ENCODE measurements at places on chromosomes 2 and 18.

- DNase-seq: no peak
Observed at GRCh38 chr2:150449856-150450255, 37.6 kb downstream of the RND3 start.

DNA sequence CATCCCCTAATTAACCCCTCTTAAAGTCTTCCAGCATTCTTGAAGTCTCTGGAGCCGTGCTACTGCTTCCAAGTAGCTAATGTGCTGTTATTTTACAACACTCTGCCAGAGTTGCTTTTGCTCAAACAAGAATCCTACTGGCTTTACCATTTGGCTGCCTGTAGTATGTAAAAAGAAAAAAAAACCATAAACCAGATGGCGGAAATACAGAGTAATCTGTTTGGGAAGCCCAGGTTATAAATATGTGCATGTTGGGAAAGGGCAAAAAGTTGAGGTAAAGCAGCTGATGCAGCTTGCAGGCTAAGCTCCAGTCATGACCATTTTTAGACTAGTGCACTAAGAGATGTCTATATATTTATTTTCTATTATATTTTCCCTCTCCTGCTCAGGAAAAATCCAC is 313.2 kb upstream of the ETAA1 start:
- DNase-seq: peak; percentile 62

GRCh38 chr18:2494921-2495320 is 76.4 kb downstream of the METTL4 start:
- DNase-seq: no peak

DNA sequence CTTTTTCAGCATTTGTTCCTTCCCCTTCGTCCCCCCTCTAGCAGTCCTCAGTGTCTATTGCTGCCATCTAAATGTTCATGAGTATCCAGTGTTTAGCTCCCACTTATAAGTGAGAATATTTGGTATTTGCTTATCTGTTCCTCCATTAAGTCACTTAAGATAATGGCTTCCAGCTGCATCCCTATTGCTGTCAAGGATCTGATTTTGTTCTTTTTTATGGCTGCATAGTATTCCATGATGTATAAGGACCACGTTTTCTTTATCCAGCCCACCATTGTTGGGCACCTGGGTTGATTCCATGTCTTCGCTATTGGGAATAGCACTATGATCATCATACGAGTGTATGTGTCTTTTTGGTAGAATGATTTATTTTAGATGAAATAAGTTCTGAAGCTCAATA is 166.9 kb upstream of the NCK2 start:
- no peak for DNase-seq

DNA sequence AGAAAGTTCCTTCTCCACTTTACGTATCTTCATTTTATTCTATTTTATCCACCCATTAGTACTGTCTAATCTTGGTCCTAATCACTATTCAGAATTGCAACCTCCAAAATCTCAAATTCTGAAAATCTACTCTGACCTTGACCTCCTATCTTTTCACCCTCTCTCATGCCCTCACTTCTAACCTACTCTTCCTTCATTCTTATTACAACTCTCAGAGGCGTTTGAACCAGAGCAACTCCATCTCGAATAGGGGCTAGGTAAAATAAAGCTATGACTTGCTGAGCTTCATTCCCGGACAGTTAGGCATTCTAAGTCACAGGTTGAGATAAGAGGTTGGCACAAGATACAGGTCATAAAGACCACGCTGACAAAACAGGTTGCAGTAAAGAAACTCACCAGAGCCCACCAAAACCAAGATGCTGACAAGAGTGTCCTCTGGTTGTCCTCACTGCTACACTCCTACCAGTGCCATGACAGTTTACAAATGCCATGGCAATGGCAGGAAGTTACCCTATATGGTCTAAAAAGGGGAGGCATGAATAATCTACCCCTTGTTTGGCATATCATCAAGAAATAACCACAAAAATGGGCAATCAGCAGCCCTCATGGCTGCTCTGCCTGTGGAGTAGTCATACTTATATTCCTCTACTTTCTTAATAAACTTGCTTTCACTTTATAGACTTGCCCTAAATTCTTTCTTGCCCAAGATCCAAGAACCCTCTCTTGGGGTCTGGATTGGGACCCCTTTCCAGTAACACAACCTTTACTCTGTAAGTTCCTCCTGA is 11.4 kb downstream of the CCDC88A start:
- DNase-seq: no peak

GRCh38 chr18:48806551-48807261 is 144.1 kb downstream of the SMAD7 start:
- DNase-seq: no peak

- DNase-seq: no peak
Observed at GRCh38 chr2:239640676-239641578, 240.1 kb upstream of the HDAC4 start.

- DNase-seq: no peak
Observed at GRCh38 chr2:125169022-125169763, 1144.1 kb downstream of the CNTNAP5 start.

DNA sequence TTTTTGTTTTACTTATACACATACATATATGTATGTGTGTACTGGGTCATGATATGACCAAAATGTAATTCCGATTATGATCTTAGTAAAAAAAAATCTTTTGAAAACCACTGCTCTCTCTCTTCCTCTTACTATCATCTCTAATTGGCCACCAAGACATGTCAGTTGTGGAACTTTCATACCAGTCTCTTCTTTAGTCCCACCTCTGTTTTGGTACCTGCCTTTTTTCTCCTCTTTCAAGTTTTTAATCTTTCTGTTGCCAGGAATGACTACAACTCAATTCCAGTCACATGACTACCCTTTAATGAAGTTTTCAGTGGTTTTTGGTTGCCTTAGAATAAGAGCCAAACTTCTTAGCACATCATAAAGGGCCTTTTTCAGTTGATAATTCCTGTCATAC is 17.1 kb downstream of the RBM44 start:
- no peak for DNase-seq

DNA sequence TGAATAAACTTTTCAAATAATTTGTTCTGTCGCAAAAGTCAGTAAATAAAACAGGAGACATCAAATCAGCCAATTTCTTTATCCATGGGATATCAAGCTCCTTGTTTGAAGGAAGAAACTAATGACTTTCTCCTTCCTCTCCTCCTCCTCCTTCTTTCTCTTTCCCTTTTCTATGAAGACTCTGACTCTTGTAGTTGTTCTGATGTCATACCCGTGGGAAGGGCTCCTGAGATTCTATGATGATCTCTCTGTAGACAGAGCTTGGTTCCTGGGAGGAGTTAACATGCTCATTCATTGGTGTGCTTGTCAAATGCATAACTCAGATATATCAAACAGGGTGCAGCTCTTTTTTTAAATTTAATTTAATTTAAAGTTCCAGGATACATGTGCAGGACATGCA is 118.7 kb upstream of the KCTD1 start:
- DNase-seq: no peak

- no peak for DNase-seq
Observed at GRCh38 chr18:9947248-9947647, 33.4 kb downstream of the VAPA start.

GRCh38 chr2:11762799-11763461 is 16.5 kb downstream of the LPIN1 start:
- no peak for DNase-seq

DNA sequence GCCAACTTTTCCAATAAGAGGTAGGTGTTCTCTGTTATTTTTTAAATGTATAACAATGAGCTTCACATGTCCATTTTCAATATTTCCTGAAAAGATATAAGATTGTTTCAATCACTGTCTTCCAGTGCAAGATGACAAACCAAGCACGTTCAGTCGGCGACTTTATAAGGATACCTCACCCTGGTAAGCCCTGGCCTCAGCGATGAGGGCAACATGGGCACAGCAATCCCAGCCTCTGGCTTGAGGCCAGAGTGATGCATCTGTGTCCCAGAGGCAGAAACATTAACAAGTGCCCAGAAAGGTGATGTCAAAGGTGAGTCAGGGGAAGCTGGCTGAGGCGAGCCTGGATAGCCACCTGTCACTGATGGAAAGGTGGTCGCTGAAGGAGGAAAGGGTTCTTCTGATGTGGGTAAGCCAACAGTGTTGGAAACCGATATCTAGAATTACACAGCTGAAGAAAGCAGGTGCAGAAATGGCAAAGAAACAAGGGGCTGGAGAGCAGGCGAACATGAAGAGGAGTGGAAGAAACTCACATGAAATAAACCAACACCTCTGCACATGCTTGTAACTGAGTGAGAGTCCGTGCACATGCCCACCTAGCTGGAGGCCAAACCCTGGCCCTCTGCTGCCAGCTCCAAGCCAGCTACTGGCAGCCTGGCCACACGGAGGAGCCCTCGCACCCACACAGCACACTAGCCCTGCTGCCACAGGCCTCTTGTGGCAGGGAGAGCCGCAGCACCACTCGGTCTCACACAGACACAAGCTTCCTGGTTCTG is 65.5 kb downstream of the FBXO15 start:
- DNase-seq: peak; percentile 23

GRCh38 chr2:176081837-176082524 is 1.8 kb downstream of the EVX2 start:
- DNase-seq: no peak

DNA sequence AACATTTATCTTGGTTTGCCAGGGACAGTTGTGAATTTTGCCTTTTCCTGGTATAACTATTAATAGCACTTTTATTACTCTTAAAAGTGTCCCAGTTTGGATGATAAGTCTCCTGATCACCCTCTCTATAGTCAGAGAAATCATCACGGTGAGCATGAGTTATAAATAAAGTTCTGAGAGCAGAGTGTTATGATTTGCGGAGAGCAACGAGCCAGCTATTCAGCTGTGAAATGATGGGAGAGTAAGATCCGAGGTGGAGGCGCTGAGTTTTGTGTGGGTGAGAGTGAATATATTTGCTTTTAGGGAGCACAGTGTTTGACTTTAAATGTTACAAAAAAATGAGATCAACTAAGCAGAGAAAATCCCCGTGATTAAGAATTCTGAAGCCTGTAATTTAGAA is 179.6 kb downstream of the DSC3 start:
- no peak for DNase-seq

DNA sequence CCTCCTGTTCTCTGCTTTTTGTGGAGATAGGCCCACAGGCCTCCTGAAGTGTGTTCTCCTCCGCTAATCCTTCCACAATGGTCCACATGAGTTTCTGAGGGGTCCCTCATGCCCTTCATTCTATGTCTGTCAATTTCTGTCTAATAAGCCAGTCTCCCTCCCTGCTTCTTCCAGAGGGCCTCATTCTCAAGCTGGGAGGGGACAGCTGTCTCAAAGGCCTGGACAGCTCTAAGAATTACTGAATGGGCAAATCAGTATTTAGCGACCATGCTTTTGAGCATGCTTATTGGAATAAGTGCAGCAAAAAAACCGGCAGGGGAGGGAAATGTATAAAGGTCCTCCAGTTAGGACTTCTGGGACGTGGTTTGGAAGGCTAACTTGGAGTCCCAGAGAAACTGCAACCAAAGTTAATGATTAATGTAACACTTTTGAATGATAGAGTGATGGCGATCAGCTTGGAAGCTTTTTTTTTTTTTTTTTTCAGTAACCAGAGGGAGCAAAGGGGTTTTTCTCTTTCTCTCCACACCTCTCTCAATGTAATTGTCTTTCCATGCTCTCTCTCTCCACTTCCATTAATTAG is 890.7 kb upstream of the POU3F3 start:
- no peak for DNase-seq

DNA sequence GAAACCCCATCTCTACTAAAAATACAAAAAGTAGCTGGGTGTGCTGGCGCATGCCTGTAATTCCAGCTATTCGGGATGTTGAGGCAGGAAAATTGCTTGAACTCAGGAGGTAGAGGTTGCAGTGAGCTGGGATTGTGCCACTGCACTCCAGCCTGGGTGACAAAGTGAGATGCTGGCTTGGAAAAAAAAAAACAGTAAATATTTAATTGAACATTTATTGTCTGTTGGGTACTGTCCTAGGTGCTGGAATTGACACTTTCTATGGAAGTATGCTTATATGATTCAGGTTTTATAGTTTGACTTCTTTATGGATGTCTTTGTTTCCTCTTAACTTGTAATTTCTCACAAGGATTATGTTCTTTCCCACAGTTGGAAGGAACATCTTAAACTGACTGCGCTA is 633.1 kb upstream of the SETBP1 start:
- no peak for DNase-seq

GRCh38 chr2:159093497-159093896 is 125.1 kb downstream of the TANC1 start:
- DNase-seq: no peak

DNA sequence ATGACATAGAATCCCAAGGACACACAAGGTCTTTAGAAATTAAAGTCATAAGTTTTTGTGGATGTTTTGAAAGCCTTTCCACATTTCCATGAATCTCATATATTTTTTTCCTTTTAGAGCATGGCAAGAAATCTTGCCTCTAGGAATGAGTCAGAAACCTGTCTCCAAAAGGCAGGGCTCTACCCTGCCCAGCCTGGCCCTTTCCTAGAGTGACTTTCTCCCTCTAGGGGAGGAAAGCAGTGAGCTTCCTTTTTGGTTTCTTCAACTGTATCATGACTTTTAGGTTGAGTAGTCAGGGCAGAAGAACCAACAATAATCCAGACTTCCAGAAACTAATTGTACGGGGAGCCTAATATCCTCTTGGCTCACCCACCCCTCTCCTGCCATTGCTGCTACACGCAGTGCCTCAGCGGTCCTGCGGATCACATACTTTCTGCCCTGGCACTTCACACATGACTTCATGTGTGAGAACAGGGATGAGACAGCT is 300.3 kb downstream of the AGPS start:
- no peak for DNase-seq

DNA sequence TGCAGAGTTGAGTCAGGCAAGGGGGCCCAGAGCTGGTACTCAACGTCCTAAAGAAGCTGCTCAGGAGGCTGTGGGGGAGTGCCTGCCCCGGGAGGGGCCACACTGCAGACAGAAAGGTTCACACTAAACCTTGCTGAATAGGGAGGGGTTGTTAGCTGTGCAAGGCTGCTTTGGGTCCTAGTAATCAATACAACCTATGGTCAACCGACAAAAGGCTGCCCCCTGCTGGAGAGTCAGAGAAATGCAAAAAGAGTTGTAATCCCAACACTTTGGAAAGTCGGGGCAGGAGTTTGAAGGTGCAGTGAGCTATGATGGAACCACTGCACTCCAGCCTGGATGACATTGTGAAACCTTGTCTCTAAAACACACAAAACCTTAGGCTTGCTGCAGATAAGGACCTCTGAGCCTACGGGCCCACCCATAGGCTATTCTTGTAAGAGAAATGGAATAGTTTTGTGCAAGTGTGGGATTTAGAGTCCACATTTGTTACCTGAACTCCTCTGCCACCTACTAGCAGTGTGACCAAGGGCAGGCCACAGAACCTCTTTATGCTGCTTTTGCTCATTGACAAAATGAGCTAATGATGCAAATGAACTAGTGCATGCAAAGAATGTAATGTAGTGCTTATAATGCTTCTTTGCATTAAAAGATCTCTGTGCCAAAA is 81.5 kb downstream of the PRPF40A start:
- peak; percentile 67 for DNase-seq

- no peak for DNase-seq
Observed at GRCh38 chr2:217279556-217279955, 419.7 kb upstream of the TNP1 start.

GRCh38 chr2:240197462-240198139 is 57.1 kb upstream of the OTOS start:
- no peak for DNase-seq

- DNase-seq: no peak
Observed at GRCh38 chr18:36835927-36836326, 7.0 kb downstream of the KIAA1328 start.
